NCI-H1105 treated with DMSO at 0.1 percent for 48 hours (cell line): ENCODE measurements at places on chromosomes 3 and 15.

GRCh38 chr15:82135638-82136037 lies 89.8 kb upstream of the MEX3B start:
- no peak for DNase-seq

DNA sequence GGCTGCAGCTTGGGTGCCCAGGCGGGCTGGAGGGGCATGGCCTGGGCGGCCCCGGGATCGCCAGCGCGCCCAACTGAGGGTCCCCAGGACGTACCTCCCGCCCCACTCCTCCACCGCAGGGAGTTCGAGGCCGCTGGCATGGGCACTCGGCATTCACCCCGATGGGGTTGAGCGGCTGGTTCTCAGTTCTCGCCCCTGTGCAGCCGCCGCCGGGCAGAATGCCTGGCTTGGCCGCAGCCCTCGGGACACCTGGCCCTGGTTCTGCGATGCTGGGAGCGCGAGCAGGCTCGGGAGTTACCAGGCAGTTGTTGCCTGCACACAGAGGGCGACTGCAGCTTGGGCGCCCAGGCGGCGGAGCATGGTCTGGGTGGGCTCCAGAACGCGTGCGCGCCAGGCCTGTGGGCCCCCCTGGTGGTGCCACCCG lies 121.4 kb downstream of the LMLN start:
- DNase-seq, result no peak

- no peak for DNase-seq
Observed at GRCh38 chr3:12443781-12444522, 40.3 kb upstream of the TSEN2 start.

GRCh38 chr15:92690395-92690794 lies 34.8 kb upstream of the FAM174B start:
- no peak for DNase-seq

GRCh38 chr15:44427756-44428724 lies 611 bp downstream of the CTDSPL2 start:
- peak; percentile 42 for DNase-seq

GRCh38 chr3:105747060-105747541 lies 121.7 kb downstream of the CBLB start:
- no peak for DNase-seq

DNA sequence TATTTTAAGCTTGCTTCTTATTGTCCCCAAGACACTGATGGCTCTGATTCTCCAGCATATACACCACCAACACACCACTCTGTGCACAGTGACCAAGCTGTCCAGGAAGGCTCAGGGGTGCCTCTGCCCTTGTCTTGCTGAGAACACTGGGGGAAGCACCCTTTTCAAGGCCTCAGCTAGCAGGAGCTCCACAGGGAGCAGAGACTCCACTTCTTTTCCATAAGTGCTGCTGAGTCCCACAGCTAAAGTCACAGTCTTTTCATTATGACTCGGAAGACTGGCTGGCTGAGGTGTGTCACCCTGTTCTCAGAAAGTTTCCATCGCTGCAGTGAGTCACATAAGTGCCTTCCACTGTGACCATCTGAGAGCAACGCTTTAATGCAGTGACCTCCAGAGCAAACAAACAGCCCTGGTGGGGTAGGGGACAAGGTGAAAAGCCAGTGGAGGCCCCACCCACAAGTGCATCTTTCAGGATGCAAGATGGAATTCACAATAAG lies 226.9 kb upstream of the CHRNA7 start:
- no peak for DNase-seq

GRCh38 chr3:172839679-172840078 lies 89.2 kb downstream of the ECT2 start:
- DNase-seq, result no peak

GRCh38 chr3:135779590-135780235 lies 185.8 kb upstream of the PPP2R3A start:
- no peak for DNase-seq

DNA sequence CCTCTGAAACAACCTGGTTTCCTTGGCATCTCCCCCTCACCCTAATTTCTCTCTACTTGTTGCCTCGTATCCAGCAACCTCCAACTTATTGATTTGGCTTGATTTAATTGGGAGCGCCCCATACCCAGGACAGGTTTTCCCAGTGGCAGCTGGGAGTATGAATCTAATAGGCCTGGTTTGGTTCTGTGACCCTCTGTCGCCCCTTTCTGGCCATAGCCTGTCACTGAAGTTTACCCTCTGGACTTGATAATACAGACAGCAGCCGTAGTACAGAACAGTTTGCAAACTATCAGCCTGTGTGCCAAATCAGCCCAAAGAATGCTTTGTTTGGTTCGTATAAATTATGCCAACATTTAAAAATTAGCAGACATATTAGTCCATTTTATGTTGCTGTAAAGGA lies 525.1 kb upstream of the GOLIM4 start:
- DNase-seq, result peak; percentile 45

- DNase-seq, result no peak
Observed at GRCh38 chr3:135452881-135453280, 512.6 kb upstream of the PPP2R3A start.

DNA sequence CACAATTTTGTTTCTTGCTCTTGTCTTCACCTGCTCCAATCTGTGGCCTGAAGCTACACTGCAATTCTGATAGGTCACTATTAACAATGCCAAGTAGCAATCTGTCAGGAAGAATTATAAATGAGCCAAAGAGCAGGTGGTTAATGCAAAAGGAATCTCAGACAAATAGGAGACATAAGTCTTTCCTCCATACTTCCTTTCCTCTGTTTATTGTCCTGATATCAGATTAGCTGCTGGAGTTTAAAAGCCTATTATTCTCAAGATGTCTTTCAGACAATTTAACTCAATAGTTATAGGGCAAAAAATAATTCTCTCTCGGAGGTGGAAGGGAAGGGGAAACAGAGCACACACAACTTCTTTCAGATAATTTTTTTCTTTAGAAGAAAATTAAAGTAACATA lies 491.6 kb downstream of the MFSD1 start:
- DNase-seq, result no peak

DNA sequence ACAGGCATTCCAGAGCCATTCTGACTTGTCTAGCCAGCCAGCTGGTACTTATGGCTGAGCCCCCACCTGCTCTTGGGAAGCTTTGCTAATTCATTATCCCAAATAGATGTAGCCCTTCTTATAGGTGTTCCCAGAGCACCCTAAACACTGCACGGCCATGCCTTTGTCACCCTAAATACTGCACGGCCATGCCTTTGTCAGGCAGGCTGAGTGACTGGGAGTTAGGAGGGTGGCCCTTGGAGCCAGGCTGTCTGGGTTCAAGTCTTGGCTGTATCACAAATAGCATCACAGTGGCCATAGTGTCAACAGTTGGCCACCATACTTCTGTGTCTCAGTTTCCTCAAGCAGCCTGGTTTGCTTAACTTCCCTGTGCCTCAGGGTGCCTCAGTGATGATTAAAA lies 292.3 kb downstream of the ADAMTS17 start:
- no peak for DNase-seq

DNA sequence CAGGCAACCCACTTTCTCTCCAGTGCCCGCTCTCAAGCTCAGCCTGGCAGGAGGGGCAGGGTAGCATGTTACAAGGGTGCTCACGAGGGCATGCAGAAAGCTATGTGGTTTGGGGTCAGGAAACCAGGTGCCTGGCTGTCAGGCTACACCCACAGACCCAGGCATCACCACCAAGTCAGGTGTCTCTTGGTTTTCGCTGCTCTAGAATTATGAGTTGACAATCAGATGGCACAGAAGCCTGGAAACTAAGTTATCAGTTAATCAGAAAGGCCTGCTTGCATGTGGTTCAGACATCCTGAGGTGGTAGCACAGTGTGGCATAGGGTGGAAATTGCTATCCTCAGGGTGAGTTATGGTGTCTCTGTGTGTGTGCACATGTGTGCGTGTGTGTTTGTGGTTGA lies 16.2 kb upstream of the CCR9 start:
- no peak for DNase-seq

- no peak for DNase-seq
Observed at GRCh38 chr15:60551781-60552161, 72.8 kb upstream of the ICE2 start.

GRCh38 chr3:156151824-156152428 lies 31.5 kb downstream of the KCNAB1 start:
- DNase-seq, result peak; percentile 78

GRCh38 chr3:128554100-128554464 lies 61.1 kb upstream of the GATA2 start:
- DNase-seq, result no peak

DNA sequence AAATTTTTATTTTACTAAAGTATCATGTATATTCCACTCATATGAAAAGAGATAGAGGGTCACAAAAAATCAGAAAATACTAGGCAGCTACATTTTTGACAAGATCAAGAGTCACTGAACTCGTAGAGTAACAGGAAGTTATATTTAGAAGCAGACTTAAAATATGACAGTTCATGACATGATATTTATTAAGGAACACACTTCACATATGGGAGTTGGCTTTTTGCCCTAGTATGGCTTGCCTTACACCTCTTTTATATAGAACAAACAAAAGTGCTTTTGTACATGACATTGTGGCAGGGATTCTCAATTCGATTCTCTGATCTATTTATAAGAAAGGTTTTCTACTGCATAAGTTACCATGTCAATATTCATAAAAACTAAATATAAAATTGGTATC lies 80.1 kb upstream of the GBE1 start:
- DNase-seq, result peak; percentile 9

- DNase-seq, result no peak
Observed at GRCh38 chr15:35596285-35596684, 50.3 kb upstream of the DPH6 start.

DNA sequence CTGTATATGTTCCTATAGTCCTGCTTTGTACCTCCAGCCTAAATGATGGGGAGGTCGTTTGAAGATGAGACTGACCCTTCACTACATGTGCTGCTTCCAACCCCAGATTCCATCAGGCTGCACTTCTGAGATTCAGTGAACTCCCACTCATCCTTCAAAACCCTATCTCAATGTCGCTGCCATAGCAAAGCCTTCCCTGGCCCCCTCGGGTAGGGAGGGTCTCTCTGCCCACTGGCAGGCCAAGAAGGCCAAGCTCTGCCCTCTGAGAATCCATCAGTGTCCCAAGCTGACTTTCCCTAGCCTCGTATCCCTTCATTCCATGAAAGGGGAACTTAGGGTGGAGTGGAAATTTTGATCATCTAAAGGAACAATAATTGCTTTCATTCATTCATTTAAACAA lies 35.4 kb downstream of the TPRA1 start:
- DNase-seq, result no peak

- DNase-seq, result no peak
Observed at GRCh38 chr15:39315206-39315850, 265.6 kb upstream of the THBS1 start.

- DNase-seq, result no peak
Observed at GRCh38 chr15:98154863-98155262, 194.4 kb downstream of the ARRDC4 start.

GRCh38 chr3:128994581-128995546 lies 988 bp upstream of the CFAP92 start:
- DNase-seq, result no peak

DNA sequence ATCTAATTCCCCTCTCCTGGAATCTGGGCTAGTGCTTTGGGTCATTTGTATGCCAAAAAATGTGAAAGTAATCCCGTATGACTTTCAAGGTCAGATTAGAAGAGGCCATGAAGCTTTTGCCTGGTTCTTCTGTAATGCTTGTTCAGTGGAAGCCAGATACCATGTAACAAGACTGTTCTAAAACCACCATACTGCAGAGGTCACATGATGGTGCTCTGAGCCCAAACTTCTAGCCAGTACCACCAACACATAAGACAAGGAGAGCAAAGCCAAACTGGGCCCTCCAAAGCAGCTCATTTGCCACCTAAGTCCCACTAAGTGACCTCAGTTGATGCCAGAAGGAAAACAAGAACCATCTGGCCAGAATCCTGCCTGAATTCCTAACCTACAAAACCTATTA lies 64.3 kb upstream of the MELTF start:
- no peak for DNase-seq

GRCh38 chr3:48847053-48847503 lies 596 bp downstream of the PRKAR2A start:
- peak; percentile 80 for DNase-seq

GRCh38 chr3:5750874-5751640 lies 563.5 kb downstream of the EDEM1 start:
- DNase-seq, result no peak

DNA sequence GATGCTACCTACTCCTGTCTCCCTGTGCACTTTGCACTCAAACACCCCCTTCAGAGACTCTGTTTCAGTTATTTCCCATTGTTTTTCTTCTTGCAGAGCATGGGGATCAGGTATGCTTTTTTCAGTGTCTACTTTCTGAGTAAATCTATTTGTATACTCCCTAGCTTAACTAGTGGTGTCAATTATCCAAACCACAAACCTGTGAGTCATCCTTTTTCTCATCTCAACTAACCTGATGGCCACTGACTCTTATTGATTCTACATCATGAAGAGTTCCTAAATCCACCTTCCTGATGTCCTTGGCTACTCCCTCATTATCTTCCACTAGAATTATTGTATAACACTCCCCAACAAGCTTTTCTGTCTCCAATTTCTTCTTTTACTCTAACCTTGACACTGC lies 68.0 kb downstream of the DIPK2A start:
- no peak for DNase-seq

DNA sequence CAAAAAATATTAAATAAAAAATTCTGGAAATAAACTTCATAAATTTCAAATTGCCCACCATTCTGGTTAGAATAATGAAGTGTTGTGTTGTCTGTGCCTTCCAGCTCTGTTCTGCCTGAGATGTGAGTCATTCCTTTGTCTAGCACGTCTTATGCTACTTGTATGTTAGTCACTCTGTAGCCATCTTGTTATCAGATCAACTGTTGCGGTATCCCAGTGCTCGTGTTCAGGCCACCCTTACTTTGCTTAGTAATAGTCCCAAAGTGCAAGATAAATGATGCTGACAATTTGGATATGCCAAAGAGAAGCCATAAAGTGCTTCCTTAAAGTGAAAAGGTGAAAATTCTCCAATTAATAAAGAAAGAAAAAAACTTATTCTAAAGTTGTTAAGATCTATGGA lies 527.5 kb downstream of the NAALADL2 start:
- no peak for DNase-seq

DNA sequence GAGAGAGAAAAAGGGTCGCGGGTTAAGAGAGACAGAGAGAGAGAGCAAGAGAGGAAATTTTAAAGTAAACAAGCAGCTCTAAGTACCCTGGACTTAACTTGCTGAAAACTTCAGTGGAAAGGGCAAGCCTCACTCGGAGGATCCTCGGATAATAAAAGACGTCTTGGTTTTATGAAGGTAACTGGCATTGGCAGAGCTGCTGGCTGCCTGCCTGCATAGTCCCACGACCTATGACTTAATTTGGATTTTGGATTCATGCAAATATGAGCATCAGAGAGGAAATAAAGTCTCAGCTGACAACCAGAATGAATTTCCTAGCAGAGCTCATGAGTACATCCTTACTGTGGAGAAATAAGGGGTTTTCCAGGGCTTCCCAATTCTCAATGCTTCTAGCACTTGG lies 95.1 kb upstream of the PDZRN3 start:
- DNase-seq, result no peak

GRCh38 chr3:58496206-58496857 lies 4.4 kb downstream of the KCTD6 start:
- DNase-seq, result no peak

GRCh38 chr15:25325187-25325586 lies 113.6 kb downstream of the UBE3A start:
- DNase-seq, result no peak
